ENCODE measurements at places on chromosomes 7 and 10.

- DNase-seq = no peak
These were observed 60.9 kb upstream of the CAMK2B start for GRCh38 chr7:44386139-44386913.

GRCh38 chr7:7432979-7433378 lies 102.7 kb downstream of the COL28A1 start:
- DNase-seq = no peak

DNA sequence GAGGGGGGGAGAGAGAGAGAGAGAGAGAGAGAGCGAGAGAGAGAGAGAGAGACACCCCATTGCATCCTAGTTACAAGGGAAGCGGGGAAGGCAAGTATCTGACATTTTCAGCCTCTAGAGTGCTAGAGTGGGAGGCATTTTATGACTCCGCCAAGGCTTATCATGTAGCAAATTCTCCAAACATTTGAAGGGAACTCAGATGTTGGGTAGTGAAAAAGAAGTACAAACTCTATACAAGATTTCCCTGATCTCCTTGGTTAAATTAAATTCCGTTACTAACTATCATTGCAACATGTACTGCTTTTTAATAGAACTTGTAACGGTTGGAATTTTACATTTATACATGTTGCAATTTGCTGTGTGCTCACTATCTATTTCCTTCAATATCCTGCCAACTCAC lies 83.4 kb upstream of the FAM3C start:
- no peak for DNase-seq

DNA sequence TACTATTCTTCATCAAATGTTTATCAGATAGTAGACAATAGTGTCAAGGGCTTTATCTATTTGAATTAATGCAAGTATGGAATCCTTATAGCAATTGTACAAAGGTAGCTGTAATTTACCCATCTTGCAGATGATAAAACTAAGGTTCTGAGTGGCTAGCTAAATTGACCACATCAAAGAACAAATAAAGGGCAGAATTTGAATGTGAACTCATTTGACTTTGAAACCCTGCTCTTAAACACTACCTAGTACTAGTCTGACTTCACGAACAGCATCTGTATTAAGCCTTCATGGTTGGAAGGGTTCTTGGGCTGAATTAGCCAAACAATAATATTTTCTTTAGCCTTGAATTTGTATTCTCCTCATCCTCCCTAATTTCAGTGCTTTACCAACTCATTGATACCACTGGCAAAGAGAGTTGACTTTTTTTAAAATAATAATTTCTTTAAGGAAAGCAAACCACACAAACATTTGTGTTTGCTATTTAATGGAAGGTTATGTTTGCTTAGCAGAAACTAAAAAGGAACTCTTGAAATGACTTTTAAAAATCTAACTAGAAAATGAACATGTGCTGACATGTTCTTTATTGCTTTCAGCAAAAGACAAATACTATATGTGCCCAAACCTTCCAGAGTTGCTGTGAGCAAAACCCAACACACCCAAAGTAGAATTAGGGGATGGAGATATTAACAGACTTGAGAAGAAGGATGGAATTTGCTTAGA lies 322.6 kb downstream of the RNLS start:
- DNase-seq = no peak

DNA sequence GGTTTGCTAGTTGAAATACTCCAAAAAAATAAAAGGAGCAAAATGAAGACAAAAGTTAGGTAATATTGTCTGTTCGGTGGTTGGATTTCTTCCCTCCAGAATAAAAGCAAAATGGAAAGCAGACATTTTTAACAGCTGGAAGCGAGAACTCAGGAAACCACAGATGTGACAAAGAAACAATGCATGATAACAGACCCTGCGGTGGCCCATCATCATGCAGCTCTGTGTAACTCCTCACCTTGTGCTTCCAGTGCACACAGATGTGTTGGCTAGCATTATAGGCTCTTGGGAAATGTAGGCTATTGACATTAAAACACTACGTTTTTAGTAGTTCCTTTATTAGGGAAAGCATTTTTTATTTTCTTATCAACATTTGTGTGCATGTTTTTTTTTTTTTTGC lies 53.9 kb upstream of the ARL4A start:
- DNase-seq = no peak

- no peak for DNase-seq
These were observed 6.2 kb upstream of the OGDHL start for GRCh38 chr10:49768329-49768728.

DNA sequence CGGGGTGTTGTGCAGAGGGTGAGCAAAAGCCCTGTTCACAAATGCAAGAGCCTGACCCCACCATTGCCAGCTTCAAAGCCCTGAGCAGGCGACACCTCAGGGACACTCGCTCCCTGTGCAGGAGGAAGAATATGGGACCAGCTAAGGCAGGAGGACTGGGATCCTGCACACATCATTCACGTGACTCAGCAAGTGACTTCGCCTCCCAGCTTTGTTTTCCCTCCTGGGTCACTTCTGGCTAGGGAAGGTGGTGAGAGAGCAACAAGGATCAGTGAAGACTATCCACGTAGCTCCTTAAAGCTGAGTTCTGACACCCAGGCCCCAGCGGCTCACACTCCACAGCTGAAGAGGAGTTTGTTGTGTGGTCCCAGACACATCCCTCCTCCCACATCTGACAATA lies 164.3 kb downstream of the FGFR2 start:
- no peak for DNase-seq

DNA sequence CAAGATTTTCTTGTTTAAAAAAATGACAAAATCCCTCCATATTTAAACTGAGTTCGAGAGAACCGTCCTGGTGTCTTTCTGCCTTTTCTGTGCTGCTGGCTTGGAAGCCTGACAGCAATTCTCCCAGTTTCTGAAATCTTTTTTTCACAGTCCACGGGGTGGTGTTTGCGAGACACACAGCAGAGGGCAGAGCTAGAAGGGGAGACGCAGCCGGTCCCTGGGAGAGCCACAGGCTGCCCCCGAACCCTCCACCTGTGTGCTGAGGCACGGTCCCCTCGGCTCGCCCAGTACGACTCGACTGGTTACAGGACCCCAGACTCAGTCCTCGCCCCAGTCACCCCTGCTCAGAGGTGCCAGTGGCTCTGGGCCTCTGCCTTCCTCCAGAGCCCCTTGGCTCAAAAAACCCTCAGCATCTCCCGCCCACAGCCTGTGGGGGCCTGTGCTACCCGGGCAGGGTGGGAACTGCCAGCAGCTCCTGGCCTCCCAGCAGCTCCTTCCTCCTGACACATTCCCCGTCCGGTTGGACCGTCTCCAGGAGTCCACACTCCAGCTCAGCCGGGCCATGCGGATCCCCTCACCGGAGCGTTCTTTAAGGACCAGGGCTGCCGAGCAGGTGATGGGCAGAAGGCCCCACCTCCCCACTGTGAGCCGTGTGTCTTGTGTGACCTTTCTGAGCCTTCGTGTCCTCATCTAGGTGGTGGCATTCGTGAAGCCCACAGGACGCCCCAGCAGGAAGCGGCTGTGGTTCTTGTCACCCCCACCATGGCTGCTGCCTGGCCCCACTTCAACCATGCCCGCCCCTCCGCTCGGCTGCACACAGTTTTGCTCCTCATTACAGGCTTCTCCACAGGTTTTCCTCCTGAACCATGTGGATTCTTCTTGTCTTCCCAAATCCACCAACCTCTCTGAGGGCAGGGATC lies 52.3 kb upstream of the EN2 start:
- DNase-seq = no peak

- peak; percentile 31 for DNase-seq
These were observed 605 bp downstream of the SUFU start for GRCh38 chr10:102504179-102504975.

Measured in stimulated activated CD4-positive, alpha-beta T cell treated with anti-CD3 and anti-CD28 coated beads, Interleukin-1b, Interleukin-23, amount 100 ng/mL, for 48 hours (primary cell).